ENCODE measurements at places on chromosomes 4 and X.

DNA sequence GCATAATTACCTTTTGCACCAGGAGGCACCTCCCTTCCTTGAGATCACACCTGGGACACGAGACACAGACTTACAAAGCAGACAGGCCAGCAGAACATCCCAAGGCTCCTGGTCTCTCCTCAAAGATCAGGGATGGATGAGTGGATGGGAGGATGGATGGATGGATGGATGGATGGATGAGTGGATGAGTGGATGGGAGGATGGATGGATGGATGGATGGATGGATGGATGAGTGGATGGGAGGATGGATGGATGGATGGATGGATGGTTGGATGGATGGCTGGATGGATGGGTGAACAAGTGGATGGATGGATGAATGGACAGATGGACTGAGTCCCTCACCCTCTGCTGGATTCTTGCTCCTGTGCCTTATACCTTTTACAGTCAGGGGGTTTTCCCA, 364.0 kb downstream of the BCOR start:
- no peak for DNase-seq

GRCh38 chrX:42978655-42979379, 200.9 kb upstream of the PPP1R2C start:
- DNase-seq, result no peak

DNA sequence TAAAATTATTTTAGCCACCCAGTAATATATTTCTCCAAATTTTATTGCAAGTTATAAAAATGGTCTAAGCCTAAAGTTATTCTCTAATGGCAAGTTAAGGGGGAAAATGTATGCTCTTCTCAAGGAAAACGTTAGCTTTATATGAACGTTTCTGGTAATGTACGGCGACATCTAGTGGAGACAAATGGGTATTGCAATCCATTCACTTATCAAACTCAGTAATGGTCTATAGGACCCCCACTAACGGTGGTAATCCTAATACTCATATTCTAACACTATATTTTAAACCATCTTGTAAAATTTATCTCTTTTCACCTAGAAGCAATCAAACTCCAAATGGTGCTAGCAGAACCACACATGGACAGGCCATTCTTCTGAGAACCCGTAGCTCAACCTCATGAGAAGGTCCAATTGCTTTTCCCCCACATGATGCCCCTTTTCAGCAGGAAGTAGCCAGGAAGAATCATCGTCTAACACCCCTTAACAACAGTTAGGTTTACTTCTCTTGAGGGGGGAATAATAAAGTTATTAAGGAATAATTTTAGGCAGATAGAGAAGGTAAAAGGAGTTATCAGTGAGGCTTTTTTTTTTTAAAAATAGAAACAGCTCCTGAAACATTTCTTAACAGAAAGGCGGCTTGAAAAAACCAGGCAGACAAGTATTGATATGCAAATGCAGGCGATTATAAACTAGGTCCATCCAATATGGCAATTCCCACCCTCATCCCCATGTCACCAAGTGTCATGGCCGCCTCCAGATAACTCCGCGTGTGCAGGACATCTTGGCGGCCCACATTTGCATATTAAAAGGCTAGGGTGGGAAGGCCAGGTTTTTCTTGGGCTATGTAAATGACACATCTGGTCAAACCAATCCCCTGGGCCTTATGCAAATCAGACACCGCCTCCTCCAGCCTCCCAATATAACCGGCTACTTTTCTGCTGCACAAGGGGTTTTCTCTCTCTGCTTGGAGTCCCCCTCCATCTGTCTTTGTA, 35.0 kb downstream of the NUDT11 start:
- DNase-seq, result no peak

GRCh38 chrX:70141373-70141772, 8.1 kb downstream of the IGBP1 start:
- DNase-seq, result no peak

- DNase-seq, result no peak
Observed at GRCh38 chr4:1369091-1369450, 22.1 kb downstream of the UVSSA start.

DNA sequence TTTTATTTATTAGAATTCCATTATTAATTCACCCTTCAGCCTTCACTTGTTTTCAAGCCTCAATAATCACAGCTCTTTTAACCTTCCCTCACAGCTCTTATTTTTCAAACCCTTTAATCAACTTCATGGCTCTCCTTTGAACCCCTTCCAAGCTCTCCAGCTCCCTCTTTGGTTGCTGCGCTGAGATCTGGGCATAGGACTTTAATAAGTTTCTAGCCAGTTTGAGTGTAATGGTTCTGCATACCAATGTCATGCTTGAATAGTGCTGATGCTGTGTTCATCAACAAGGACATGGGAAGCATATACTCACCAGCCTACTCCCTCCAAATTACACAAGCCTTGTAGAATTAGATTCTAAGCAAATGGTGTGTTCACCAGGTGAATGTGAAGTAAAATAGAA, 3.5 kb upstream of the RNF212 start:
- no peak for DNase-seq

DNA sequence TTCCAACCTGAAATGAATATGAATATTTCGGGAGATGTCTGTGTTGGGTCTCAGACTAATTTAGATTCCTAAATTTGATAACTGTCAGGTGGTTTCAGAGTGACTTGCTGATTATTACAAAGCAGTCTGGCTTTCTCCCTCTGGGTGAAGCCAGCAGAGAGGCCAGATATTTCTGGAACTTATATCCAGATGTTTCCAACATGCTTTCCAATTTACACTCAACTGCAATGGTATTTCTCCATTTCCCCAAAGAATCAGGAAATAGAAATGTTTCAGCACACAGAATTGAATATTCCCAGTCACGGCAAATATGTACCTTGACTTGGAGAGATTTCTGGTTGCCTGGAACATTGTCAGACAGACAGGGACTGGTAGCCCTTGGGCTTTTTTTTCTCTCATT, 48.5 kb upstream of the EGFL6 start:
- DNase-seq, result no peak

- DNase-seq, result no peak
Observed at GRCh38 chrX:4935846-4936245, 1222.4 kb upstream of the PRKX start.

DNA sequence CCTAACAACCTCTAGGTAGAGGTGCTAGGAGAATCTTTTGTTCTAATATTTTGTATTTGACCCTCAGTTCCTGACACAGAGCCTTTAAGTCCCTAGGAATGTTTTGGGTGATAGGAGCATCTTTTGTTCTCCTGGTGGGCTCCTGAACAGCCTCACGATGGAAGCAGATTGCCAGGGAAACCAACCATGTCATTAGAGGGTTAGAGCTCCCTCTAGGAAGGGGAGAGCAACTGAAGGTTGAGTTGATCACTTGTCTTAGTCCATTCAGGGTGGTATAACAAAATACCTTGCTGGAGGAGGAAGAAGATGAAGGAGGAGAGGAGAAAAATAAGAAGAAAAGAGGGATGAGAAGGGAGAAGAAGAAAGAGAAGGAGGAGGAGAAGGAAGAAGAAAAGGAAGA, 9.2 kb downstream of the VCX start:
- DNase-seq, result no peak

- DNase-seq, result no peak
Observed at GRCh38 chrX:23737413-23737812, 5.7 kb downstream of the ACOT9 start.

GRCh38 chrX:149370097-149370496, 135.0 kb downstream of the IDS start:
- DNase-seq, result no peak

GRCh38 chr4:25950461-25951389, 36.7 kb downstream of the SMIM20 start:
- DNase-seq, result no peak

DNA sequence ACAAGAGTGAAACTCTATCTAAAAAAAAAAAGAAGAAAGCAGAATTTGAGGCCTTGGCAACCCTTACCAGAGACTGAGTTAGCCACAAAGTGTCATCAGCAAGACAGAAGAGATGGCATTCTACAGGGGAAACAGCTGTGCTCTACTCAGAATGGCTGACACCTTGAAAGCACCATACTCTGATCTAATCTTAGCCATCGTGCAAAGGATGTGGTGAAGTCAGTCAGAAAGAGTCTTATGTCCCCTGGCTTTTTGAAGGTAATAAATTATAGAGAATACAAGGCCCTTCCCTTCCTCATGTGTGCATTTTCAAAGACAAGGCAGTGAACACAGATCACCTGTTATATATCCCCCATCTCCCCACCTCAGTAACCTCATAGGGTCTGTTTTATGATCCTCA, 13.2 kb downstream of the CLNK start:
- DNase-seq, result no peak

- DNase-seq, result no peak
Observed at GRCh38 chr4:7571701-7572100, 137.0 kb upstream of the PSAPL1 start.

GRCh38 chr4:39446483-39446841, 12.3 kb downstream of the RPL9 start:
- no peak for DNase-seq

GRCh38 chrX:17098516-17099247, 152.2 kb downstream of the REPS2 start:
- no peak for DNase-seq

- DNase-seq, result no peak
Observed at GRCh38 chr4:54754394-54754793, 96.6 kb downstream of the KIT start.

- no peak for DNase-seq
Observed at GRCh38 chrX:18961686-18962085, 22.2 kb downstream of the PHKA2 start.

DNA sequence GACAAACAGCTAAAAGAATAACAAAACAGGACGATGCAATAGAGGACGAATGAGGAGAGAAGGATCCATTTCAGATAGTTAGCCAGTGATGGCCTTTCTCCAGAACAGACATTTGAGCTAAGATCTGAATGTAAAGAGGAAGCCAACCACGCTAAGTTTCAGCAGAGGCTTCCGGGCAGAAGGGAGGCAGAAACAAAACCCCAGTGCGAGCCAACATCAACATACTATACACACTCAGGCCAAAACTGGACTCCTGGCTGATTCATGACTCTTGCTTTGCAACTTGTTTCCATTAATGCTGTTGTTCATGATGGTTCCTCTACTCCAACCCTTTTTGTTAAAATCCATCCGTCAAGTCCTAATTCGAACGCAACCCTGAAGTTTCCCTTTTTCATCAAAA, 730.3 kb downstream of the TRIML1 start:
- no peak for DNase-seq

DNA sequence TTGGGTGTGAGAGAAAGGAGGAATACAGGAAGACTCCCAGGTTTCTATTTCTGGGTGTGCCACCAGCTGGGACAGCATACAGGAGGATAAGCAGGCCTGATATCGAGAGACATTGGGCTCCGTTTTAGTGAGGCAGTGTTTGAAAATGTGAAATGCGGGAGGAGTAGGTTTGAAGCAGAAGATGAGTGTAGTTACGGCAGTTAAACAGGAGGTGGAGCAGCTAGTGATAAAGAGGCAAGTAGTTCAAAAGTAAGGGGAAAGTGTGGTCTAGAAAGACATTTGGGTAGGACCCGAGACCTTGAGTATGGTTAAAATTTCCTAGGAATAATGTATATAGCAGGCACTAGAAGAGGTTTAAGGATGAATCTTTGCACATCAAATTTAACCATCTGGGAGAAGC, 42.4 kb downstream of the DCUN1D4 start:
- no peak for DNase-seq

GRCh38 chrX:80181079-80181478, 166.5 kb downstream of the TBX22 start:
- no peak for DNase-seq

GRCh38 chrX:3407781-3408180, 61.3 kb upstream of the MXRA5 start:
- no peak for DNase-seq

Data from NCI-H2081 (cell line).